Esophagus squamous epithelium (tissue), 5 donors: ENCODE measurements at places on chromosomes 7 and 10. TPM values are rescaled to one million over a fixed set of nuclear protein-coding genes. Genes with fewer than 3 reads are reported as not detected.

Gene RELN
- total RNA-seq, result 6.5 TPM

Gene BICC1
- 0.11 TPM for total RNA-seq

Gene MYL7
- not detected for total RNA-seq

Gene CD36
- total RNA-seq, result 1.2 TPM

Gene MYO3A
- 1.0 TPM for total RNA-seq

Gene HOXA2
- 1.5 TPM for total RNA-seq

Gene FXYD4
- total RNA-seq, result not detected

DNA sequence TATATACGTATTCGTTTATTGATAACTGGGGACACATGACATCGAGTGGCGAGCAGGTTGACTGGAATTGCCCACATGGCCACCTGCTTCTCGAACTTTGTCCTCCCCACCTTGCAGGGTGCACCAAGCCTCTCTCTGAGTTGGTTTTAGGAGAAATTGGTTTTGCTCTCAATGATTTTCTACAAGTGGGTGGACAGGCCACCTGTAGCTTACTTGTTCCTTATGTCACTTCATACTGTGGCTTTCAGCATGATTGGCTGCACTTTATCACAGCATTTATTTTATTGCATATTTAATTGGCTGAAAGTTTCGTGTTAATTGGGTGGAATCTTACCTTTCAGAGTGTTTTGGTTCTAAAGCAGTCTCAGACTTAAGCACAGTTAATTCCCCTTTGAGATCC lies 215.6 kb upstream of the SHH start:
- DNase-seq, result no peak

DNA sequence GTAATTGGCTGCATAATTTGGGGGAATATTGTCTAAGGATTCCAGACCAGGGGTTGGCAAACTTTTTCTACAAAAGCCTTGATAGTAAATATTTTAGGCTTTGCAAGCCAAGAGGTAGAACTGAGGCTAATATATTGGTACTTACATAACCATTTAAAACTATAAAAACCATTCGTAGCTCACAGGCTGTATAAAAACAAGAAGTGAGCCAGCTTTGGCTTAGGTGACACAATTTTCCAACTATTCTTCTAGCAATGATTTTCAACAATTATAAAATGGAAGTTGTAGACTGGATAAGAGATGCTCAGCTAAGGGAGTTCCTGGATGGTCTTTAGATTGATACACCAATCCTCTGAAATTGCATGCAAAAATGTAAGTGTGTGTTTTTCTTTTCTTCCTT lies 1.4 kb downstream of the GPR141 start:
- DNase-seq, result no peak

DNA sequence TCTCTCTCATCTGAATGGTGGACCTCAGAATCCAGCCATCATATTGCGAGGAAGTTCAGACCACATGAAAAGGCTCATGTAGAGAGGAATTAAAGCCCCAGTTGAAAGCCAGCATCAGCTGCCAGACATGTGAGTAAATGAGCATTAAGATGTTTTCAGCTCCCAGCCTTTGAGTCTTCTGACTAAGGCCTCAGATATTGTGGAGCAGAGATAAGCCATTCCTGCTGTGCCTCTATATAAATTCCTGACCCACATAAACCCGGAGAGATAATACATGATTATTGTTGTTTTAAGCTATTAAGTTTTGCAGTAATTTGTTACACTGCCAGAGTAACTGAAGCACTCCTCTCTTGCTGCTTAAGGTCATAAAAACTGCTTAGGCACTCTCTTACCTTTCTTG lies 14.6 kb downstream of the FAM149B1 start:
- no peak for DNase-seq

GRCh38 chr7:519484-520390 lies at the start of gene PDGFA:
TSS of gene PDGFA (minus strand) at chr7:519846. CDS start at chr7:519001, 845 bp downstream.
- DNase-seq, result no peak

DNA sequence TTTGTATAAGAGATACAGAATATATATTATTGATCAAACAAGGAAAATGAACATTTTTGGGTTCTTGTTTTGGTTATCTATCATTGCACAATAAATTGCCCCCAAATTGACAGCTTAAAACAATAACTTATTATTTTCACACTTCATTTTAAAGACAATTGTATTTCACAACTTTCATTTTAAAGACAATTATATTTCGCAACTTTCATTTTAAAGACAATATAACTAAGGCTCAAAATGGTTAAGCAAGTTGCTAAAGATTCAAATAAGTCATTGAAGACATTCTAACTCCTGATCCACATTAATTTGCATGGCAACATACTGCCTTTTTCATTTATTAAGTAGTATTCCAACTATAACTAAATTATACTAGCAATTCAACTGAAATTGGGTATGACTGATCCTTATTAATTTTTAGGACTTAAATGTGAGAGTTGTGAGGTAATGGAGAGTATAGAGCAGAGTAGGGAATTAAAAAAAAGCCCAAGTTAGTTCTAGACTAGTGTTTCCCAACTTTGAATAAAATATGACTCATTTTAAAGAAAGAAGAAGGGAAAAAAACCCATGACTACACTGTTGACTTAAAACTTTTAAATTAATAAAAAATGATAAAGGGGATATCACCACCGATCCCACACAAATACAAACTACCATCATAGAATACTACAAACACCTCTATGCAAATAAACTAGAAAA lies 9.9 kb upstream of the STEAP2 start:
- no peak for DNase-seq

GRCh38 chr10:72729528-72729927 lies 37.6 kb downstream of the MCU start:
- DNase-seq, result no peak

DNA sequence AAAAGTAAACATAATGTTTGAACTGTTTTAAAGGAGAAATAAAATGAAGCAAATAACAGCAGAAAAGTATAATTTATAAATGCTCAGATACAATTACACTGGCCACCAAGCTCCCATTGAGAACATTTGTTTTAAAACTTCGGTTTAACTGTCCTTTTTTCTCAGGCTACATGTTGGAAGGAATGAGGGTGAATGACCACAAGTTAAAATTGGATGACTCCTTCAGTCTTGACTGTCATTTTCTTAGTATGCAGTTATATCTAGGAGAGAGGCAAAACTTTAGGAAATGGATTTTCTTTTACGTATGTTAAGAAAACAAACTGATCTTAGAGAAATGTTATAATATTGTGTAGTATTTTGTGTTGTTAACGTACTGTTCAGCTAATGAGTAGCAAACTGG lies 5.0 kb downstream of the TRIM24 start:
- DNase-seq, result no peak

GRCh38 chr10:46223064-46223480 lies 63.7 kb upstream of the ANTXRL start:
- no peak for DNase-seq

- DNase-seq, result no peak
Observed at GRCh38 chr10:60397792-60398191, 8.1 kb upstream of the ANK3 start.

DNA sequence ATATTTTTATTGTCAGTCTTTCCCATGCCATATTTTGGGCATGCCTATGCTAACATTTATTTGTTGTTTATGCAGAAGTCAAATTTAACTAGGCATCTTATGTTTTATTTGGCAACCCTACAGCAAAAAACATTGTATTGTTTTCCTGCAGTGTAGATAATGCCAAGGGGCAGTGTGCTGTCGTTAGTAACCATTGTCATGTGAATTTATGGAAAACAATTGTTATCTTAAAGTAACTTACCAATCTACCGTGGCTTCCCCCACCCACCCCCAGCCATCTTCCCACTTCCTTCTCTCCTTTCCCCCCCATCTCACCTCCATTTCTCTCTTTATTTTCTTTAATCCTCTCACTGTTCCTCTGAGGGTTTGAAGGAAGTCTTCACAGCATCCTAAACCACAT lies 370.5 kb downstream of the ACTR3B start:
- no peak for DNase-seq

DNA sequence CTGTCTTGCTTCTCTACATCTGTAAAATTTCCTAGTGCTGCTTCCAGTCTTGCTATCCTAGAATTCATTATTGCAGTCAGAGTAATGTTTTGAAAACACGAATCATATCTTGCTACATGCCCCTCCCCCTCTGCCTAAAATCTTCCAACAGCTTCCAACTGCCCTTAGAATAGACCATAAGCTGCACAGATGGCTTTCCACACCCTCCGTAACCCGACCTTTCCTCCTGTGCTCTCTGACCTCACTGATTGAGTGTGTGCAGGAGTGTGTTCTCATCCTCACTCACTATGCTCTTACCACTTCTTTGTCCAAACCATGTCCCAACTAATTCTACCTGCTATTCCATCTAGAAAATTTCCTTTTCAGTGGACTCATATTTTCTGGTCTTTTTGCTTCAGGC lies 121.2 kb upstream of the ANKRD1 start:
- no peak for DNase-seq

- no peak for DNase-seq
Observed at GRCh38 chr7:945147-945555, 9.3 kb downstream of the ADAP1 start.

DNA sequence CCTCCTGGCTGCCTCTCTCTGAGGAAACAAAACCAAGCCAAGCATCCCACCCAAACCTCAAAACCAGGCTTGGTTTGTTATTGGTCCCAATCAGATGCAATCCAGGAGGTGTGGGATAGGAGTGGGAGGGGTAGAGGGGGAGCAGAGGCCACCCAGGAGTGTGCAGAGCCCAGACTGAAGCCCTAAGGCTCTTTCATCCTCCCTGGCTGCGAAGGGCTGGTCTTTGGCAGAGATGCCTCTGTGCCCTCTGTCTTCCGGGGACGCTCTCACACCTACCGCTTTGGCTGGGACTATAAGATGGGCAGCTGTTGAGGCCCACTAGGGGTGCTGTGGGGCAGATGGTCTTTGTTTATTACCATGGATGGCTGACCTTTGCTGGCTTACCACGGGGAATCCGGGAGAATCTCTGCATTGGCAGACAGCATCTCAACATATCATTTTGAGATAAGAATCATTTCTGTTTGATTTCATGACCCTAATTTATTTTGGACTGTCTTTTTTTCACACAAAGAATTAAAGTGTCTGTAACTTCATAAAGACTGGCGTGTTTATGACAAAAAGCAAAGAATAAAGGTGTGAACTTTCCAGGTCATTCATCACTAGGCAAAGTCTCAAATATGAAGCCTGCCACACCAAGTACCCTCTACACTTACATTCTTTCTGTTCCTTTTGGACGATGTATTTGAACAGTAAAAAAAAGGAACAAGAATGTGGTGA lies 6.5 kb upstream of the DENND2A start:
- DNase-seq, result no peak

DNA sequence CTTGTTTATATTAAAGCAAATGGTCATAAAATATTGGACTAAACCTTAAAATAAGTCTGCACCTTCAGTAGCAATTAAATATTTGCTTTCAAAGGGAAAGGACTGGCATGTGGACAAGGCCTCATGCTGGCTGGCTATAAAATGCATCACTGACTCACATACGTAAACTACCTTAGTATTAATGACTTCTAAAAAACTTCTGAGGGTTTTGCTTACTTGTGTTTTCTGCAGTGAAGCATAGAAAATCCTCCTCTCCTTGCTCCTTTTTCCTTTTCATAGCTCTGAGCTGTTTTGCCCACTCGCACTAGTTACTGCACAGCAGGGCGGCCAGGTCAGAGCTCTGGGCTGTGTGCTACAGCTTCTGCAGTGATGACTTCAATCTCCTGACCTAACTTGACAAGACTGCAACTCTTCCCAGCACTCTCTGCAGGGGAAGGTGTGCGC lies 82.3 kb downstream of the CUL2 start:
- no peak for DNase-seq

DNA sequence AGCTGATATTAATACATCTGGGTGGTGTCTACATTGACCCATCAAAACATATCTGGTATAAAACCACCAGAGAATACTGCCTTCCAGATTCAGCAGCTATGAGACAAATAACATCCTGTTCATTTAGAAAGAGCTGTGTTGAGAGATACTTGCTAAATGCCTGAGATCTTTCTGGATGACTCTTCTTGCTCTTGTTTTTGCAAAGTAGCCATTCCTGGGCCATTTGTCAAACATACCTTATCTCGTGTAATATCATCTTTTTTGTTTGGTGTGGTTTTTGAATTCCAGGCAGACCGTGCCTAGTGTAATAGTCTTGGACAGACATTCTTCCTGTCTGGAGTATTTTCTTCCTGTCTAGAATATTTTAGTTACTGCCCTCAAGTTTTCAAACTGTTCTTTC lies 74.7 kb upstream of the PRR15 start:
- DNase-seq, result no peak

GRCh38 chr10:5604961-5605360 lies 61.4 kb downstream of the ASB13 start:
- DNase-seq, result no peak

DNA sequence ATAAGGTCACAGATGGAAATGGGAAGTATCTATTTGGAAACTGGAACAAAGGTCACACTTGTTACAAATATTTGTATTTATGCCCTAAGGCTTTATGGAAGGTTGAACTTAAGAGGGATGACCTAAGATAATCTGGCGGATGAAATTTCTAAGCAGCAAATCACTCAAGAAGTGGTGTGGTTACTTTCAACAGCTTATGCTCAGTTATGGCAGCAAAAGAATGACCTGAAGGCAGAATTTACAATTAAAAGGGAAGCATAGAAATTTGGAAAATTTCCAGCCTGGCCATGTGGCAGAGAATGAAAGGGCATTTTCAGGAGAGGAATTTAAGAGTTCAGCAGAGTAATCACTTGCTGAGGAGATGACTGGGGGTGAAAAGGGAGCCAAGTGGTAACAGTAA lies 95.8 kb upstream of the TNS3 start:
- no peak for DNase-seq

- DNase-seq, result no peak
Observed at GRCh38 chr10:110840225-110840922, 31.4 kb upstream of the PDCD4 start.

DNA sequence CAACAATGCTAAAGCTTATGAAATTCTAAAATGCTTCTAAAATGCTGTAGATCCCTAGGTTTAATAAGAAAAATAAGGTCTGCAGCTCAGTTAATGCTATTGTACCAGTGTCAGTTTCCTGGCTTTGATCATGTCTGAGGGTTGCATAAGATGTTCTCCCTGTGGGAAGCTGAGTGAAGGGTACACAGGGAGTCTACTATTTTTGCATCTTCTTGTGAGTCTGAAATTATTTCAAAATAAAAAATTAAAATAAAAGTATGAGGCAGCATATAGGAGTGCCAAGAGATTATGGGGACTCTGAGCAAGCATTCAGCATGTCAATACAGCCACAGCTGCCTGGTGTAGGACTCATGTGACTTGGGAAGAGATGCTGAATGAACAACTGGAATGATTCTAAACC lies 14.7 kb downstream of the CHST15 start:
- DNase-seq, result no peak

DNA sequence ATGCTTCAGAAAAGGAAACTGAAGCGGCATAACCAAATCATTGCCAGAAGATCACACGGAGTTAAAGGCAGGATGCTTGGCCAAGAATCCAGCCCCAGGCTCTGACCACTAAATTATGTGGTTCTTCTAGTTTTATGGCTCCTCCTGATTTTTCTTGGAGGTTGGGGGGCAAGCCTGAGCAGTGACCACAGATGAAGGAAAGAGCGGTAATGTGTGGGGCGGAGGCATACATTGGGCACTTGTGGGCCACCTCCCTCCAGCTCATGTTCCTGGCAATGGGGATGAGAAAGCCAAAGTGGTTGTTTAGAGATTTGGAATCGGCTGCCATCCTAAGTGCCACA lies 3.2 kb downstream of the TRPV6 start:
- no peak for DNase-seq
